ENCODE measurements at places on chromosomes 2 and 18.

GRCh38 chr2:58521803-58522554 is 280.9 kb upstream of the FANCL start:
- DNase-seq: no peak

DNA sequence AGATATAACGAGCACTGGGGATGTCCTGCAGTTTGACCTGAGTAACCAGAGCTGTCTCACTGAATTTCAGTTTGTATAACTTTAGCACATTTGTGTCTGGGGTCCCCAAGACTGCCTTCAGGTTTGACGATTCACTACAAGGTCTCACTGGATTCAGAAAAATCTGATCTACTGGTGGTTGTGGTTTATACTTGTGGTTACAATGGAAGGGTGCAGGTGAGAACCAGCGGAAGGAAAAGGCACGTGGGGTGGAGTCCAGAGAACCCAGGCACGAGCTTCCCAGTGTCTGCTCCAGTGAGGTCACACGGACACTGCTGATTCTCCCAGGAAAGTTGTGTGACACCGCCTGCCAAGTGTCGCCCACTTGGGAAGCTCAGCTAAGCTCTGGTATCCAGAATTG is 126.0 kb downstream of the ZNF236 start:
- DNase-seq: no peak

DNA sequence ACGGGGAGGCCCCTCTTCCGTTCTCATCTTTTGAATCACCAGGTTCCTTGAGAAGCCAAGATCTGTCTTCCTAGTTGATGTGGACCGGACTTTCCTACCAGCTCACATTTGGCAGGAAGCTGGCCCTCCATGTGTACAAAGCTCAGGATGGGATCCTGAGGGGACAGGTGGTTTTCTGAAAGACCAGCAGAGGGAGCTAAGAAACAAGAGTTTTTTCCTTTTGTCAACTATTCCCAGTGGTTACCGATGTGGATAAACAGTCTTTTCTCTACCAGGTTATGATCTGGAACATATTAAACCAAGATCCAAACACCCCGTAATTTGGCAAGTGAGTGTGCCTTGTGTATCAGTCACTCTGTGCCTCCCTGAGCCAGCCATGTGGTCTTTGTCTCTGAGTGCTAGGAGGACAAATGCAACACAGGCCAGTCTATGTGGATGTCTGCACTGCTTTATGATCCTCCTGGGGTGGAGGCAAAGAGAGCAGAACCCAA is 25.1 kb upstream of the ARHGAP25 start:
- peak; percentile 48 for DNase-seq

- no peak for DNase-seq
Observed at GRCh38 chr2:160091381-160091780, 29.0 kb upstream of the PLA2R1 start.

- no peak for DNase-seq
Observed at GRCh38 chr2:62577994-62578781, 72.2 kb upstream of the TMEM17 start.

DNA sequence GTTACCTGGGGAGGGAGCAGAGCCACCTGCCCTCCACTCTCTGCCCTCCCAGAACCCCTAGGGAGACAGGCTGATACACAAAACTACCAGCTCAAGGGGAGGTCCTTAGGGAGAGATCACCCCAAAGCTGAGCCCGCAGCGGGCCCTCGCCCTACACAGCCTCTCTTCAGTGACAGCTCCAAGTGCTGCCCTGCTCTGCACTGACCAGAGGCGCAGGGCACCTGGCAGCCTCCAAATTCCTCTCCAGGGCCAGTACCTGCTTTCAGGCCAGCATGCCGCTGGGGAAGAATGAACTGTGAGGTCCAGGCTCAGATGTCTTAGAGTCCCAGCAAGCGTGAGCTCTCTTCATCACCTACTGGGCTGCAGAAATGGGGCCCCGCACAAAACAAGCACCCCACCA is 11.3 kb upstream of the SH3BP4 start:
- no peak for DNase-seq

DNA sequence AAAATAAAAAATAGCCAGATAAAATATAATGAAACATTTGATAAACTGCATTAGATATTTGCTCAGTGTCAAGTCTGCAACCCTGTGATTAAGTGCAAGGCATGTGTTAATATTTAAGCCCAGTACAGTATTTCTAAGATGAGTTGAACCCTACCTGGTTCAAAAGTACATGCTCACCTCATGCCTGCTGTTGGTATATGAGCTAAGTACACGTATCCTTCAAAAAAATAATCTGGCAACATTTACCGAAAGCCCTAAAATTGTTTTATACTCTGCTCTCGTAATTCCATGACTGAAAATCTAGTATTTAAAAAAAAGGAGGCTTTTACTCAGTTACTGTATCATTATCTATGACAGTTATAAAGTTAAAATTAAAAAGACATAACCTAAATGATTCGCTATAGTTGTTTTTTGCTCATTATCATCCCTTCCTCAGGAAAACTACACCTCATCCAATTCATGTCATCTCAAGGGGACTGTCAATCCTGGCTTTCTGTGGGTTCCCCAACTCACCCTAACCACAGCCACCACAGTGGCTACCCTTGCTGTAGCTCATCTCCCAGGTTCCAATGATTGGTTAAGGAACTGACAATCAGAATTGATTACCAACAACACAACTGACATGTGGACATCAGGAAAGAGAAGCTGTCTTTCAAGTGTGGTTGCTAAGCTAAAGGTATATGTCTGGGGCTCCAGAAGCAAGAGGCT is 10.6 kb downstream of the TLK1 start:
- no peak for DNase-seq

GRCh38 chr2:86512892-86513291 is 50.4 kb downstream of the CHMP3 start:
- no peak for DNase-seq

- DNase-seq: no peak
Observed at GRCh38 chr2:178484245-178485041, 4.2 kb downstream of the PLEKHA3 start.

GRCh38 chr2:54514822-54515569 is 58.9 kb downstream of the SPTBN1 start:
- no peak for DNase-seq

GRCh38 chr2:62158444-62159121 is 37.3 kb upstream of the B3GNT2 start:
- DNase-seq: no peak

GRCh38 chr2:26740890-26741302 is 23.2 kb upstream of the SLC35F6 start:
- DNase-seq: no peak

GRCh38 chr18:45837283-45838070 is 12.0 kb downstream of the SIGLEC15 start:
- peak; percentile 34 for DNase-seq

DNA sequence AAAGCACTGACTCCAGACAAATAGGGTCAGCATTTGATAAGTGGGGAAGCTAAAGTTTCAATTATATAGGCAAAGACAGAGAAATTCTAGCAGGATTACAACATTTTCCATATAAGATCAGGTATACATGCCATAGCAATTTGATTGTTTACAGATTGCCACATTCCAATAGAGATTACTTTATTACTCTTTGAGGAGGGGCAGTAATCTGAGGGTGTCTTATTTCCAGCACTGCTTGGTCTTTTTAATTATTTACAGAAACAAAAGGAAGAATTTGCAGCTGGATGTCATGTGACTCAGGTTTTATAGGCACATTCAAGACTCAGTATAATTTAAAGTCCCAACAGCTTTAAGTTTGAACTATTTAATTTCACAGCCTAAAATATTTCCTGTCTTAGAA is 42.5 kb upstream of the GPR39 start:
- no peak for DNase-seq

DNA sequence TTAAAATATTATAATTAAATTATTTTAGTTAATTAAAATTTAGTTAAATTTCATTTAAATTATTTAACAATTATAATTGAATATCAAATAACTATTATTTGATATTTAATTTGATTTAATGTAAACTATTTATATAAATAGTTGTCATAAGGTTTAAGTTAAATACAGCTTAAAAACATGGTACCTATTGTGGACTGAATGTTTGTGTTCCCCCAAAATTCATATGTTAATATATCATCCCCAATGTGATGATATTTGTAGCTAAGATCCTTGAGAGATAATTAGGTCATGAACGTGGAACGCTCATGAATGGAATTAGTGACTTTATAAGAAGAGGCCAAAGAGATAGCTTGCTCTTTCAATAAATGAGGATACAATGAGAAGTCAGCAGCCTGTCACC is 505.7 kb upstream of the LRATD1 start:
- DNase-seq: no peak

DNA sequence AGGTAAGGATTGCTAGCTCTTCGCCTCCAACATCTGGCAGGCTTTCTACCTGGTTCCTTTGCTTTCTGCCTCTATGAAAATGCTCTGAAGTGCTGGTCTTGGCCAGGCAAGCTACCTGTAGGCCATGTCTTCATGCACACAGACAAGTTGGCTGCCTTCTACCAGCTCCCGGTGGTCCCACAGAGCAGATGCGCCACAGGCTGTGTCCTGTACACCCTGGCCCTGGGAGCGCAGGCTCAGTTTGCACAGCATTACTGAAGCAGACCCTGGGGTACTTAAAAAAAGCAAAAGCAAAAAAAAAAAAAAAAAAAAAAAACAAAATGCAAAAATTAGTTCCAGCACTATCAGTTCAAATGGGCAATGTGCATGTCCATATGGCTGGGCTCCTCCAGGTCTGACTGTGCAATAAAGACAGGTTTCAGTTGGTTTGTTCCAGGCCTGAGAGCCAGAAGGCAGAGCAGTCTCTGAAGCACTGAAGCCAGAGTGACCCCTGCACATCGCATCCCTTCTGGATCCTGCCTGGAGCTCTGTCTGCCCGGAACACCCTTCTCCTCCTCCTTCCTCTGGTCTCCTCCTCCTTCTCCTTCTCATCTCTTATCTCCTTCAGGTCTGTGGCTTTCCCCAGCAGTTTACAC is 288.0 kb upstream of the REV1 start:
- no peak for DNase-seq

DNA sequence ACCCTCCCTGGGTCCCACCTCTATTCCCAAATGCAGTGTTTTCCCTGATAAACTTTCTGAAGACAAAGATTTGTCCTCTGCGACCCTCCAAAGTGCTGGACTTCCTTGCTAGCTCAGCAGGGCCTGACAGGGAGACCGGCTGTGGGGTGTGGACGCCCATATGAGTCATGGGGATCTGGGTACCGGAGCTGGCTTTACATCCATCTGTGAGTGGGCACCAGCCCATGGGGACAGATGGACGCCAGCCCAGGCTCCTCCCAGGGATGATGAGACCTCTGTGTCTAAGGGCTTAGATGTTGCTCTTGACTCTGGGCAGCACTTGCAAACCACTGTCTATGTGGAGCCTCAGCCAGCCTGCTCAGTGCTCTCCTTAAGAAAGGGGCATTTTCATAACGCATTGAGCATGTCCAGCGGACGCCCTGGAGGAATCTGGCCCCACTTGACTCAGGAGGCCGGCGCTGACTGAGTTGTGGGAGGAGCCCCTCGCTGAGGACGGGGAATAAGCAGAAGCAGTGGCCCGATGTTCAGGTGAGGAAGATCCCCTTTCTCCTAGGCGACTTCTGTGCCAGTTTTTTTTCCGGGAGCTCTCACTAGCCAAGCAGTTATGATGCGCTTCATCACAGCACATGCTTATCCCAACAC is 229.4 kb upstream of the MYT1L start:
- DNase-seq: no peak

GRCh38 chr2:28662468-28663181 is 89.0 kb upstream of the PPP1CB start:
- no peak for DNase-seq

GRCh38 chr18:76981396-76981968 is 151.1 kb downstream of the MBP start:
- DNase-seq: no peak

- no peak for DNase-seq
Observed at GRCh38 chr2:160324917-160325316, 124.8 kb upstream of the ITGB6 start.

GRCh38 chr2:34892256-34892655 is 1293.2 kb upstream of the FAM98A start:
- no peak for DNase-seq

DNA sequence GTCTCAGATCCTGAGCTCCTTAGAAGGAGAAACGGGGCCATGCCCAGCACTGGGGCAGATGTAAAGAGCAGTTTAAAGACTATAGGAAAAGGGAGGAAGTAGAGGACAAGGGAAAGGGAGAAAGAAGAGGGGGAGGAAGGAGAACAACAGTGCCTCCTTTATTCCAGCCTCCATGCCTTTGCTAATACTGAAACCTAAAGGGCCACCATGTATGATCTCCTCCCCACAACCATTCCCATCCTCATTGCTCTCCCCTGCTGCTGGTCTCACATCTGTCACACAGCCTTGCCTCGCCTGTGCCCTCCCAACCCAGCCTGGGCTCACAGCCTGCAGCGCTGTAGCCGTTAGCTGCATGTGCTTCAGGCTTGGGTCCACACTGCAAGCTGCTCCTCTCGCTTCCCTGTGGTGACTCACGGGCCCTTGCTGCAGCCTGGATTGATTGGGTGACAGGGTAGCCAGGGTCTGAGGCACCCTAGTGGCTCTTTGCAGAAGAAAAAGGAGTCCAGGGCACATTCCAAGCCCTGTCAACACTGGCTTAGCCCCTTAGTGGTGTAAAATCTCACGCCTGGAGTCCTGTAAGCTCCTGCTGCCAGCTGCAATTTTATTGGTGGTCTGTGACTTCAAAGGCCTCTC is 281.9 kb downstream of the SRBD1 start:
- no peak for DNase-seq

DNA sequence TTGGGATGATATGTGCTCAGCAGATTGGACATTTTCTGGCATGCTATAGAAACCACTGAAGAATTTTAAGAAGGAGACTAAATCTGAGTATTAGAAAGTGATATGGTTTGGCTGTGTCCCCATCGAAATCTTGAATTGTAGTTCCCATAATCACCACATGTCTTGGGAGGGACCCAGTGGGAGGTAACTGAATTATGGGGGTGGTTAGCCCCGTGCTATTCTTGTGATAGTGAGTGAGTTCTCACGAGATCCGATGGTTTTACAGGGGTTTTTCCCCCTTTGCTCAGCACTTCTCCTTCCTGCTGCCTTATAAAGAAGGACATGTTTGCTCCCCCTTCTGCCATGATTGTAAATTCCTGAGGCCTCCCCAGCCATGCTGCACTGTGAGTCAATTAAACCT is 535.9 kb upstream of the VRK2 start:
- DNase-seq: no peak
